ENCODE measurements at places on chromosomes 1 and 21.
A peak's percentile ranks its signal among the peaks of the same experiment; 100 is the strongest.

DNA sequence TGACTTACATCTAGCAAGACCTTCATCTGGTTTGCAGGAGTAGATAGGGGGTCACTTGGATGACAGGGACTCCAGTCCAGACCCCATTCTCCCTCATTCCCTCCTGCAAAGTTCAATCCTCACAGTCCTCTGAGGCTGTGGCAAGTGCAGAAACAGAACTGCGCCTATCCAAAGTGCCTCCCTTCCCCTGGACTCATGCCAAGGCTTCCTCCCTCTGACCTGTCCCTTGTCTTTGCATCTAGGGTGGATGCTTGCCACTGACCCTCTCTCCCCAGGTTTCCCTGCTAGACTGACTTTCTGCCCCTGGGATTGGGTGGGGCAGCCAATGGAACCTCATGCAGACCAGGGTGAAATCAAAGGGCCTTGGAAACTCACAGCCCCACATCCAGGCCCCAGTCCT lies 18.7 kb downstream of the PRAMEF1 start:
- DNase-seq = no peak

DNA sequence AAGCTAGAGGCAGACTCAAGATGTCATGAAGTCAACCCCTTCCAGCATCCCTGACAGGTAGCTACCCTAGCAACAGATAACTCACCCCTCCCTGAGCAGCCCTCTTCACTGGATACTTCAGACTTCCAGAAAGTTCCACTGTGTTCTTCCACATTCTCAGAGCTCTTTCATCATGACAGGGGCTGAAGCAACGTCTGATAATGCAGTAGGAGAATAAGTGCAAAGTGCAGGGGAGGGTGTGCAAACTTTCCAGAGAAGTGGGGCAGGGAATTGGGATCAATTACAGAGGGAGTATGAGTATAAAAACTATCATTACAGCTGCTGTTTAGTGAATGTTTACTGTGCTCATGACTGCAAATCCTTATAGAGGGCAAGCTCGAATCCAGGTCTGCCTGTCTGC lies 26.4 kb upstream of the FOXE3 start:
- no peak for DNase-seq

DNA sequence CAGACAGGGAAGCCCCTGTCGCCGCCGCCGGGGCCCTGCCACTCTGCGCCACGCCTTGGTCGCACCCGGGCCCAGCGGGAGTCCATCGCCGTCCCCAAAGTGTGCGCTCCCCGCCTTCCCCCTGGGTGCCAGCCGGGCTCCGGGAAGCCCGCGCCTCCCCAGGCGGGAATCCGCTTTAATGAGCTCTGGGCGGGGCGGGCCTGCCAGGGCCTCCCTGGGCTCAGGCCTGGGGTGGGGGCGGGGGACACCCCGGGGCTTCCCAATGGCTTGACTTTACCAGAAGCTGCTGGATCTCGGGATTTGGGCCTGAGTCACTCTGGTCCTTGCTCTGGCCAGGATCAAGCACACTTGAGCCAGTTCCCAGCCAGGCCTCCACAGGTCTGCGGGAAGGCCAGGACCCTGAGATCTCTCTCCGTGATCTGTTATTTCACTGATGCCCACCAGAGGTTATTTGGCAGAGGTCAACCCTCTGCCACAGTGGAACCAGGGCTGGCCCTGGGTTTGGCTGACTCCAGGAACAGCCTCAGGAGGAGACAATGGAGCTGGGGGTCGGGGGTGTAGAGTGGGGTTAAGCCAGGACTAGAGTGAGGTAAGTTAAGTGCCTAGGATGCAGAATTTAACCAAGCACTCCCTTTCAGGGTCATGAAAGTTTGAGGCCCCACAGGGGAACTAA lies 178.4 kb upstream of the EDN2 start:
- DNase-seq = no peak

DNA sequence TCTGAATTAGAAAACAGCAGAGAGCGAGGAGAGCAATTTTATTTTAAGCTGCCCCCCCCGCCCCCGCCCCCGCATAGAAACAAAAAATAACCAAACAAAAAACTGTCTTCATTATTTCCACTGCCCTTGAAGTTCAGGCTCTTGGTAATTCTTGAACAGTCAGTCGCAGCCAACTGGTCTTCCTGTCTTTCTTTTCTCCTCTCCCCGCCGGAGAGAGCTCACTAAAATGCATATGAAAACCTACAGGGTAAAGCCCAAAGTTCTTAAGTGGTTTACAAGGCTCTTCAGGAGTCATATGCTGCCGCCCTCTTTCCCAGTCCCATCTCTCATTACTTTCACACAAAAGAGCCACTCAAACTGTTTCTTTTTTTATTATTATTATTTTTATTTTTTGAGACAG lies 1.1 kb upstream of the ANKRD35 start:
- DNase-seq = no peak

DNA sequence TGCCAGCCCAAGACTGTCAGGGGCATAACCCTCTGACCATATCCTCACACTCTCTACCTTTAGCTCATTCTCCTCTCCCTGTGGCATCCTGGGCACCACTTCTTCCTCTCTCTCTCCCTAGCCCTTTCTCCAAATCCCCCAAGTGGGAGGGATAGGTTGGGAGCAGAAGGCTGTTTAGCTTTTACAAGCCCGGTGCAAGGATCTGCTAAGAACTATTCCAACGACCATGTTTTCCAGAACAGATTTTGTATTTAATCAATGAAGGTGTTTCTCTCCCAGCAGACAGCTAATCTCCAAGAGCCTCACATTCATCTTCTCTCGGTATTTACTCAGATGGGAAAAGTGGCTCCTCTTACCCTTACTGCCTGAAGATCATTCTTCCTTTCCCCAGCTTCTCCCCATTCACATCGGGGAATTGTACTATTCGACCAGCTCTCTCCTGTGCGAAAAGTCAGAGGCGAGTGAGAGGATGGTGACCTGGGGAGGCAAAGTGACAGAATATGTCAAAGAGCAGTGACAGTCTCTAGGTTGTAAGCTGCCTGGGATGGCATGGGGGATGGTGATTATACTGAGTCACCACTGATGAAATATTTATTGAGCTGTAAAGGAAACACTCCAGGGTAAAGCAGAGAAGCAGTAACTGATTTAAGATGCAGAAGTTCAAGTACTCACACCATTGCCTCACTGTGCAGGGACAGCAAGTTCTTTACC lies 47.0 kb upstream of the RBM15 start:
- no peak for DNase-seq

- DNase-seq = no peak
Measured at GRCh38 chr1:209391792-209392191, 191.7 kb upstream of the CAMK1G start.

DNA sequence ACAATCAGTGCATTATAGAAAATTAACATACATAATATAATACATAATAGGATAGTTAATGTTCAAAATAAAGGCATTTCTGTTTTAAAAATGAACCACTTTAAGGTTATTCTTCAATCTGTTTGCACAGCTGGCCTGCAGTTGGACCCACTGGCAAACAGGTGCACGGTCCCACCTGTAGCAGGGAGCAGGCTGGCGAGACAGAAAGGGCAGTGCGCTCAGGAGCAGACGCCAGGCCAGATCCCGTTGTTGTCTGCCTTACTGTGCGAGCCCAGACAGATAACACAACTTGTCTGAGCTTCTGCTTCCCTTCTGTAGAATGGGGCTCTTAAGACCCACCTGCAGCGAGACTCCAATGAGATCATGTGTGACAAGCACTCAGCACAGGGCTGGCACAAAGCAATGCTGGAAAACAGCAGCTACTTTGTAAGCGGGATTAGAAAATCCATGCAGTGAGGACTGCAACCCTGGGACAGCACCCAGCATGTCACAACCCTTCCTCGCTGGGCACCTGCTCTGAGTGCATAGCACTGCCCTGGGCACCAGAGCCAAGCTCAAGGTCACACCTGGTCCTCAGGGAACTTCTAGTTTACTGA lies 33.5 kb downstream of the VPS26C start:
- no peak for DNase-seq

GRCh38 chr1:245678860-245679411 lies 524.2 kb downstream of the KIF26B start:
- no peak for DNase-seq

GRCh38 chr21:17467392-17467791 lies 45.5 kb upstream of the CXADR start:
- DNase-seq = no peak

GRCh38 chr1:1040004-1040991 lies 20.4 kb downstream of the AGRN start:
- peak; percentile 99 for DNase-seq

DNA sequence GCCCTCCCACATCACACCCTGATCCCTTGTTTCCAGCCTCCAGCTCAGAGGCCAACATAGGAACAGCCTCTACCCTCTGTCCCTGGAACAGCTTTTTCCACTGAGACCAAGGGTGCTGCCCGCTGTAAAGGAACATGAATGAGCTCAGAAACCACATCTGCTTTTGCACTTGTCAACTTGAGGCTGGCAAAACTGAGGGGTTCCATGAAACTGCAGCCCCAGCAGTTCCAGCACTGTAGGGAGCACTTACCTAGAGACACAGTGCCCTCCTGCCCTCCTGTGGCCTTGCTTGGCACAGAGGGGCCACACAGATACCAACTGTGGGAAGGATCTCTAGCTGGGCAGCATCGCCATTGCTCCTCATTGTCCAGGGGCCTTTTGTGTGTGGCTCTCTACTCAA lies 51.7 kb downstream of the ITPKB start:
- DNase-seq = no peak

DNA sequence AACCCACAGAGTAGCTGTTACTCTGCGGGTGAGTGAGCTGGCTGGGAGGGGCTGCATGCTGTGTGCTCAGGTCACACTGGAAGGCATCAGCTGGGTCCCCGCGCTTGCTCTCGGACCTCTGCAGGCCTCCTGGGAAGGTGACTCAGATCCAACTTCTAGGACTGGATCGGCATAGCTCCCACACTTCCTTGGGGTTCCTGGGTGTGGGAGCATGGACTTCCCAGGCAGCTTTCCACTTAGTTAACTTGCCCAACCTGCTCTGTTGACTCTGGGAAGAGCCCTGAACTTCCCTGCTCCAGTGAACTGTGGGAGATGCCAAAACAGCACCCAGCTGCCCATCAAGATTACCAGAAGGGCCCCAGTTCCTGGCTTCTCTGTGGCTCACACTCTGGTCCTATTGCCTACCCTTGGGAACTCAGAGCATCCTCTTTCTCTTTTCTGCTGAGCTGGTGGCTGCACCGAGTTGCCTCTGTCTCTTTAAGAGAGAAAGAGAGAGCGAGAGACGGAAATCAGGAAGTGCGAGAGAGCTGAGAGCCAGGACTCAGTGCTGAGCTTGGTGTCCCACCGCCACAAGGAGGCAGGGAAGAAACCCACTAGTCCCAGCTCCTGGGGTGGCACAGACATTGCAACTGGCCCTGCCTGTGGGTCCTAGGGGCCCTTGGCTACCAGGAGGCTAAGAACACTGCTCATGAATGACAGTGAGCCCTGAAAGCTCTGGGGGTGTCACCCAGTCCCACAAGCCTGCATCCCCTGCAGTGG lies at the start of gene IKBKE:
Gene IKBKE, plus strand, starts transcription at position 544 of the 759 bp plus-strand sequence. CDS start 2,752 bp downstream, outside the sequence.
- peak; percentile 80 for DNase-seq

DNA sequence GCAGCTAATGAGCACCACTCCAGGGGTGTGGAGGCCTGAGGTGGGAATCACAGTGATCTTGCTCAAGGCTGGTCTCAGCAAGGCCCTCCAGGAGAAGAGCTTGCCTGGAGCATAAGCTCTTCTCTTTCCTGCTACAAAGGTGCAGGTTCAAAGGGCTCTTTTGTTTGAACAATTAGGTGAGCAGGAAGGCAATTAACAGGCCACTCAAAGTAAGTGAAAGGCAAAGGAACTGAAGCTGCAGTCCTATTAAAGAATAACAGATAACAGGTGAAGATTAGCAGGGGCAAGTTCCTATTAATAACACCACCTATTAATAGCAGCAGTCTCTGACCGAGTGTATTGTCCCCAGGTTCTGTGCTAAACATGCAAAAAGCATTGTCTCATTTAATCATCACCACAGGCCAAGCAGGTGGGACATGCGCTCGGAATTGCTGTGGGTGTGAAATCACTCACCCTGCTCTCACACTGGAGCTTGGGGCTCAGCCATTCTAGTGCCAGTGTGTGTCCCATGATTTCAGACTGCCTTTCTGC lies 113.8 kb downstream of the RHOU start:
- DNase-seq = no peak

DNA sequence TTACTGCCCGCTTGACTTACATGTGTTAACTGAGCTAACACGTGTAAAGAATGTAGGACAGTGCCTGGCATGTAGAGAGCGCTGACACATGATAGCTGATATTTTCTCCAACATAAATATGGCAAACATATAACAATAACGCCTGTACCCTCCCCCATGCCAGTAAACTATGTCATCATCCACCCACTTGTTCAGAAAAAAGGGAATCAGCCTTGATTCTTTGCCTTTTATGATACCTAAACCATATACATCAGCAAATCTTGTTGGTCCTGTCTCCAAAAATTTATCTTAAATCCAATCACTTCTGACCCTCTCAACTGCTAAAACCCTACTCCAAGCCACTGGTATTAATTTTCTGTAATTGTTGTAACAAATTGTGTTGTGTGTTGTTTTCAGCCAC lies 1.1 kb upstream of the ZNF692 start:
- DNase-seq = no peak

DNA sequence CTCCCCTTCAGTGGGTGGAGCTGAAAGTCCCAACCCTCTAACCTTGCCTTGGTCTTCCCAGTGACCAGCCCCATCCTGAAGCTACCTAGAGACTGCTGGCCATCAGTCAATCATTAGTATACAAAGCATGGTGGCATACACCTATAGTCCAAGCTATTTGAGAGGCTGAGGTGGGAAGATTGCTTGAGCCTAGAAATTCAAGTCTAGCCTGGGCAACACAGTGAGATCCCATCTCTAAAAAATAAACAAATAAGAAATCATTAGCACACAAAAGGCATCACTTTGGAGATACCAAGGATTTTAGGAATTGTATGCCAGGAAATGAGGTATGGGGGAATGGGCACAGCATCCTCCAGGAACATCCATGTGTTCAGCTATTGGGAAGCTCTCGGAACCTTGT lies 4.4 kb upstream of the IFI6 start:
- DNase-seq = no peak

DNA sequence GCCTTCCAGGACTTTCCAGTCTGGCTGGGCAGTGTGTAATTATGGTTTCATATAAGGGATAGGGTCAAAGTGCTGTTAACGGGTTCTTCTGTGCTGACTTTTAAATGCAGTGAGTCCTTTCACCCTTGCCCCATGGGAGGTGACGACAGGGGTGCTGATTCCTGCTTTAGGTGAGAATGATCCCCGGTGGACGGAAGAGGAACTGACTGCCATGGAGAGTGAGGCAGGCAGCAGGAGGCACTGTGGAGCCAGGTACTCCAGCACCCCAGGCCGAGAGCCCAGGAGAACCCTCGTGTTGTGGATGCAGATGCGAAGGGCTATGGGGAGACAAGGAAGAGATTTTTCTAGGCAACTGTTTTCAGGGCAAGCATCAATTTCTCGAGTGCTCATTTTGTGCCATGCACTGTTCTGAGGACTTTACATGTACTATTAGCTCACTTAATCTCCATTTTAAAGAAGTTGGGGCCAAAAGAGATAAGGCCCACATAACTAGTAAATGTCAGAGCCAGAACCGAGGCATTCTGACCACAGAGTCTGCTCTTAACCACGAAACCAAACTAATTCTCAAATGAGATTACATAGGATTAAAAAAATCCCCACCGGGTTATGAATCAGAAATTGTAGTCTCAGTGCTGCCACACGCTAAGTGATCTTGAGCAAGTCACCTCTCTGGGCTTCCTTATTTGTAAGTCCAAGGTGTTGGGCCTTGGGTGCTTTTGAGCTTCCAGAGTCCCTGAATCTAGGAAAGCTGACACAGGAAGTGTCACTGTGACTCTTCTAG lies 28.2 kb downstream of the STPG1 start:
- no peak for DNase-seq

- DNase-seq = no peak
Measured at GRCh38 chr1:69739251-69739605, 171.5 kb downstream of the LRRC7 start.

- DNase-seq = no peak
Measured at GRCh38 chr21:44664691-44665090, 2.0 kb downstream of the KRTAP12-2 start.
